A673 (cell line): ENCODE measurements at places on chromosomes 12 and 14.
A peak's percentile ranks its signal among the peaks of the same experiment; 100 is the strongest.

DNA sequence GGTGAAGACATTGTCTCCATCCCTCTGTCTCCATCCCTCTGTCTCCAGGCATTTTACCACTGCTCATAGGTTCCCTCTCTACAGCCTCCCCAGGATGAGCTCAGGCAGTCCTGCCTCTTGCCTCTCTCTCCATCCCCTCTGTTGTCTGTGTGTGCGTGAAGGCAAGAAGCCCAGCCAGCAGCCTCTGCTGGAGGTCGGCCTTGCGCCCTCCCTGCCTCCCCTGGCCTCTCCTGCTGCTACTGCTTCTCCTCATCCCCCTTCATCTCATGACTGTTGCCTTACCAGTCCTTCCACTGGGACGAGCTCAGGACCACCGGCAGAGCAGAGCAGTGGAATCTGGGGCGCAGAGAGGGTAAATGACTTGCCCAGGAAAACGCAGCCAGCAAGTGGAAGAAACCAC lies 3.2 kb downstream of the KRT80 start:
- no peak for DNase-seq

DNA sequence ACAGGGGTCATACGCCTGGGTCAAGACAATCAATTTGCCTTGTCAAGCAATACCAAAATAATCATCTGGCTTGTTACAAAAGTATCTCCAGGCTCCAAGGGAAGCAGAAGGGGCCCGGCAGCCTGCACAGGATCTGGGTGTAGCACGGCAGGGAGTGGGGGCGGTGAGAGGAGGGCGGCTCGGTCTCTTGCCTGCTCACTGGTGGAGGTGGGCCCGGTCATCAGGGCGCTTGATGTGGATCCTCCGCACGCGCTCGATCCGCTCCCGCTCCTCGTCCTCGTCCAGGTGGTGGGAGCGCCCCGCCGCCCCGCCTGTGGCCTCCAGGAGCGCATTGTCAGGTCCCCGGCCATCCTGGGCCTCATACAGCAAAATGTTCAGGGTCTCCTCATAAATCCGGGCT lies 25.7 kb downstream of the KCTD10 start:
- DNase-seq, result no peak

- DNase-seq, result peak; percentile 66
These were observed 4.6 kb downstream of the MTRFR start for GRCh38 chr12:123237646-123238329.

DNA sequence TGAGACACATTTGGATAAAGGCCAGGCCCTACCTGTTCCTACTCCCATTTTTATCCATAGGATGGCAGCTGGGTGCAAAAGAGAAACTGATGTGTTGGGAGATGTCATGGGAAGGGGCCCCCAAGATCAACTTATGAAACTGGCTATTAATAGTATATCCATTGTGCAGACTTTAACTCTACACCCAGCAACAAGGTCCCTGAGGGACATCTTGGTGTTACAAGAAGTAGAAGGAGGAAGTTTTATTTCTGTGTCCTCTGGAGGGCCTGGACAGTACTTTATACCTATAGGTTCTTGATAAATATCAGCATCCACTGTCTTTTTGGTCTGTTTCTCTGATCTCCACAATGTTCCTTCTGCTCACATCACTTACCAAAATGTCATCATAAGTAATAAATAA lies 84.6 kb downstream of the BTG1 start:
- DNase-seq, result no peak

DNA sequence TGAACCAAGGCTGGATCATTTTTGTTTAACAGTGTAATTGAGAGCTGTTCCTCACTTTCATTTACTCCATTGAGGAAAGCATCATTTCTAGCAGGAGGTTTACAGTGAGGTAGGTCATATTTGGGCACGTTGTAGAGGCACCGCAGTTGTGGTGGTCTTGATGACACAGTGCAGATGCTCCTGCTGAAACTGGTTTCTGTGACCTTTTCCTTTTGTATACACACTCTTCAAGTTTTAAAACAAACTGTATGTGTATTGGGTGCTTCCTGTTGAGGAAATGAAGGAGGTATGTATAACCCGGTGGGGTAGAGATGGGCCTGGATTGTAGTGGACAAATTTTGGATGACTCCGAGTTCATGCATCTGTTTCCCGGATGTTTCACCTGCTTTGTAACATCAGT lies 456.3 kb upstream of the RGS6 start:
- DNase-seq, result no peak

GRCh38 chr14:100807979-100808734 lies 17.8 kb upstream of the MEG3 start:
- no peak for DNase-seq

- no peak for DNase-seq
These were observed 10.8 kb downstream of the ETNK1 start for GRCh38 chr12:22635812-22636211.

GRCh38 chr14:73888971-73889370 lies 2.3 kb downstream of the ZNF410 start:
- no peak for DNase-seq

- DNase-seq, result no peak
These were observed 1.1 kb upstream of the VCPKMT start for GRCh38 chr14:50117456-50117855.

- no peak for DNase-seq
These were observed 335.8 kb downstream of the FLRT2 start for GRCh38 chr14:85865701-85866100.

DNA sequence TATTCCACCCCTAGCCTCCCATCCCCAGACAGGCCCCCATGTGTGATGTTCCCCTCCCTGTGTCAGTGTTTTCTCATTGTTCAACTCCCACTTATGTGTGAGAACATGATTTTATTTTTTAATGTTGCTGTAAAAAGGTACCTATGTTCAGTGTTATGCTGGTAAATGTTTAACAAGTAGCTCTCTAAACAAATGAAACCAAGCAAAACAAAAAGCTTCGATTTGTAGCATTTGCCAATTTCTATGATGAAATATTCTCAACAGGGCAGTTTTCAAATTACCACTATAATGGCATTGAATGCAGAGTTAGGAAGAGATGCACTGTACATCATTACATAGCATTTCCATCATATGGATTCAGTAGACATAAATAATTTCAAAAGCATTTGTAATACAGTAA lies 410.6 kb downstream of the MDGA2 start:
- no peak for DNase-seq

- no peak for DNase-seq
These were observed 31.1 kb downstream of the CLEC2D start for GRCh38 chr12:9700606-9700956.

- DNase-seq, result no peak
These were observed 15.6 kb upstream of the MCRS1 start for GRCh38 chr12:49583366-49584094.

DNA sequence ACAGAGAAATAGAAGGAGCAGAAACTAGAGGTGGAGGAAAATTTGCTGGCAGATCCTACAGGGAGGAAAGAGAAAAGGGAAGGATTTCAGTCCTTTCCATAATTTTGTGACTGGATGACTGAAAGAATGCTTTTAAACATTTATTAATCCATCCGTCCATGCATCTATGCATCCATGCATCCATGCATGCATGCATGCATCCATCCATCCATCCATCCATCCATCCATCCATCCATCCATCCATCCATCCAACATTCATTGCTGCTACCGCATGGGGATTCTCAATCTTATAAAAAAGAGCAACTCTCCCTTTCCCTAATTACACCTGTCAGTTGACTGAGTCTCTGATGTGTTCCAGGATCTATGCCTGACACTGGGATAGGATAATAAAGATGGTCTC lies 55.7 kb upstream of the NR2C1 start:
- no peak for DNase-seq
